ENCODE measurements at places on chromosomes 12 and 14.

- DNase-seq: no peak
Measured at GRCh38 chr12:102388469-102388868, 91.9 kb downstream of the IGF1 start.

DNA sequence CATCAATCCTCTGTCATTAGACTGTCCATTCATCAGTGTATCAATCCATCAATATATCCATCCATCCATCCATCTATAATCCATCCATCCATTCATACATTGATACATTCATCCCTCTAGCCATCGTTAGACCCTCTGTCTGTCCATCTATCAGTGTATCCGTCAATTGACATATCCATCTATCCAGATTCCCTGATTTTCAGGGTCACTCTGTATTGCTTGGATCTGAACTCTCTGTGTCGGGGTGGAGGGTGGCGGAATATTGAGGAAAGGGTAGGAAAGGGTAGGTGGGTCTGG lies 17.1 kb downstream of the SDSL start:
- DNase-seq: no peak

DNA sequence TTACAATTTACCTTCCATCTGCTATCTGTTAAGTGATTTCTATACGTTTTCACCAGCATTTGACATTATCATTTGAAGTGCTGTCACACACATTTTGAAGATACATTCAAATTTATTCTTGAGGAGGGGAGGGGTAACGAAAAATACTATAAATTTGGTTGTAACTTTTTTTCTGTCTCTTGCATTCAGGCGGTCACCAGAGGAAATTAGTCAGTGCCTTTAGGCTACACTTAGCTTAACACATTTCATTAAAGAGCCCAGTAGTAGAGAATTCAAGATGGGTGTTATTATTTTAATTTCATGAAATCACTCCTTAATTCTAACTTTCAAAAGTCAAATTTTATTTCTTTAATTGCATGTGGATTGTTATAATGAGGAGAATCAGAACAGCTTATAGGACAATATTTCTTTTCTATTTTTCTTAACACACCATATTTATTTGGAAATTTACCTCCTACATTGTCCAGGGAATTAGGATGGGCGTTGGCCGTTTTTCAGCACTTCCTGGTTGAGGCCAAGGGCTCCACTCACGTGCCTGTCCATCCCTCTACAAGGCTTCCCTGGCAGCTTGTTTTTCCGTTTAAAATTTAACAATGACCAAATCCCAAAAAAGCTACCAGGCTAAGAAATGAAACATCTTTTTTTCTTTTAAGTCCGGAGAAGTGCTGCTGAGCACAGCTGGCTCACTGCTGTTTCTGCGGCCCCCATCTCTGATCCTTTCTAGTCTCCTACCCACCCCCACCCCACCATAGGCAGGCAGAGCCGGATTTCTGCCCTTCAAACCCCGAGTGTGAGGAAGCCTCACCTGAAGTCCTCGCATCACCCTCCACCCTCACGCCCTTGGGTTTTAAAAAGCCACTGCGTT lies 1.1 kb upstream of the FAR2 start:
- no peak for DNase-seq

DNA sequence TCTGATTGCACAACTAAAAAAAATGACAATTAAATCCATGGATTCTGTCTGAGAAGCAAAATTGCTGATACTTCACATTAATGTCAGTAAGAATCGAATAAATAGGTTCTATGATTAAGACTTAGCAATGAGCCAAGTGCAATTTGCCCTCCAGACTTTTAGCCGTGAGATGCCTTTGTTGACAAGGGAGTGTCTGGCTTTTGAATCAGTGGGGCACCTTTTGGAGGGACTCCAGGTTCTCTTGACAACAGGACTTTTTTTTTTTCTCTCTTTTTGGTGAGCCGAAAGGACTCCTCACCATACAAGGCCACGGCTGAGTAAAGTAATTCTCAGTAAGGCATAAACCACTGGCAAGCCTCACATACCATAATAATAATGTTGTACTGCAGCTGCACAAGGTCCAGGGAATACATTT lies 4.7 kb upstream of the MDM1 start:
- no peak for DNase-seq

- DNase-seq: no peak
Measured at GRCh38 chr14:76848879-76849278, 22.7 kb downstream of the LRRC74A start.

GRCh38 chr12:25497021-25497420 lies 56.1 kb downstream of the LMNTD1 start:
- no peak for DNase-seq

DNA sequence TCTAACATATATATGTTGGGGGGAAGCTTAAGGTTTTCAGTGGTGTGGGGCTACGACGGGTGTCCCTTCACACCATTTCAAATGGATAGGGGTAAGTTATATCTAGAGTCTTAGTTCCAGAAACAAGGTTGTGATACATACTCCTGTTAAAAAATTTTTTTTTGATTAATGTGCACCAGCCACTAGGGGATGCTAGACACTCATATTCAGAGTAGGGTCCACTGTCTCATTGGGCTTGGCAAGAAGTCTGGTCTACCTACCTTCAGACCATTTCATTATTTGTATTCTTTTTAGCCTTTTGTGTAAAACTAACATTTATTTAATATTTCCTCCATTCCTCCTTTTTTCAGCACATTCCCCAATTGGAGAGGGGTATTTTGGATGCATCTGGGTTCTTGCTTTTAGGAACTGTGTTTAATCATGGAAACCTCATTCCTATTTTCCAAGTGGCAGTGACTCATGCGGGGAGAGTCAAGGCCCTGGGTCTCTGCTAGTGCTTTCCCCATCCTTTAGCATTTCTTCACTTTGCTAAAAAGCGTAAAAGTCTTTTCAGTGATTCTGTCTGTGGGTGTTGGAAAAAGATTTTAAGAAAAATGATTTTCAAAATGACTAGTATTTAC lies 33.4 kb downstream of the ANO4 start:
- DNase-seq: no peak

DNA sequence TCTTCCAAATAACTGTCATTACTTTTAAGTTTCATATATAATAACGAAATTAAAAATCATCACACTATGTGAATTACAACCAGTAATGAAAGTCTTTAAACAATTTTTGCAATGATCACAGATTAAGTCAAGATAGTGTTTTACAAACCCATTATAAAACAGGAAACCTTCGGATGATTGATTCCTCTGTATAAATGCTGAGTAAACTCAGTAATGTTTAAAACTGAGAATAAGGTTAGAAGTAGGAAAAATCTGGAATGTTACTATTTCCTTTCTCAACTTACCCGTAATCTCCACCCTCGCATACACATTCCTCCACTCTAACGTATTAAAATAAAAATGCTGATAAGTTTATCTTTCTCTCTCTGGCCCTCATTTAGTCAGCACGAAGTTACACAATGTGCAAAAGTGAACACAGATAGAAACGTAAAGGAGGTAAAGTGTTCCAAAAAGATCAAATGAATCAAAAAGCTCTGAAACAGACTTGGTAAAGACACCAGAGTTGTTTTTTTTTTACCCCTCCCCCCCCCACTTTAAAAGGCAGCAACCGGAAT lies 1.6 kb downstream of the ZFC3H1 start:
- DNase-seq: peak; percentile 20

DNA sequence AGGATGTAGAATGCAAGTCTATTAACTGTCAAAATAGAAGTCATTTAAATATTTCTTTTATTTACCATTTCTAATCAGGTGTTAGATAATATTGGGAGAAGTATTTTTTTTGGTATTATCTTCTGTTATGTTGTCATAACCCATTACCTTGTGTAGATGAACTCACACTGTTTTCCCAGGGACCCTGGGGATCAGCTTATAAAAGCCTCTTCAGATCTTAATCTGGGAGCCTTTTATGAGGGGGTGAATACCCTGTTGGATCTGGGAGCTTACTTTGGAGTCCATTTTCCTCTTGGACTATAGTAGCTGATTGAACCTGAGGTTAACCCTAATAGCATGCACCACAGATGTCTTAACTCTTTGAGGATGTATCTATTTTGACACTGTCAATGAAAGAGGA lies 176.3 kb upstream of the ATP2B1 start:
- no peak for DNase-seq

DNA sequence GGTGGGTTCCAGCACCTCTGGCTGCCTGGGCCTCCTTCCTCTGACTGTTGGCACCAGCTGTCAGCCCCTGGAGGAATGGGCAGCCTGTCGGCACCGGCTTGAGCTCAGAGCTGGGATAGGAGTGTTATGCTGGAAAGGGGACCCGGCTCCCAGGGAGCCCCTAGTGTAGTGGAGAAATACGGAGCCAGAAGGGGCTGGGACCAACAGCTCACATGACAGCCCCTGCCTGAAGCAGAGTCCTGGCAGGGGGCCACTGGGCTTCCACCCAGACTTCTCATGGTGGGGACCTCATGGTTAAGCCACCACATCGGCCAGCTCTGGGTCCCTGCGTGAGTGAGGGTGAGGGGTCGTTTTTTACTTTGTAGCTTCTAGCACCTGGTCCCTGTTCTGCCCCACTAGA lies 174.5 kb downstream of the TSPAN9 start:
- DNase-seq: no peak

GRCh38 chr14:65469903-65470302 lies 57.4 kb downstream of the FUT8 start:
- DNase-seq: no peak

DNA sequence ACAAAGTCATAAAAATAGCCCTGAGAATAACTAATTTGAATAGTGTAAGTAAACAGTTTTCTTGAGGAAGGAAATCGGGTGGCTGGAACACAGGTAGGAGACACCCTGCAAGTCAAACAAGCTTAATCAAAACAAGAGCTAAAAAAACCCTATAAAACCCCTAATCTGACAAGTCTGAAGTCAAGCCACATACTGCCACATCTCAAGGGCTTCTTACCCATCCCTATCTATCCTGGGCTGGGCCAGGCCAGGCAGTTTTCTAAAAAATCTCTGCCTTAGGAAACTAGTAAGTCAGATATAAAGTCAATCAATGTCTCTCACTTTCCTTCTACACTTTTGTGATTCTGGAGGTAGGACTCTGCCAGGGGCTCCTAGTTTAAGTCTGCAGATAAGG lies 15.3 kb downstream of the UBE2N start:
- no peak for DNase-seq

DNA sequence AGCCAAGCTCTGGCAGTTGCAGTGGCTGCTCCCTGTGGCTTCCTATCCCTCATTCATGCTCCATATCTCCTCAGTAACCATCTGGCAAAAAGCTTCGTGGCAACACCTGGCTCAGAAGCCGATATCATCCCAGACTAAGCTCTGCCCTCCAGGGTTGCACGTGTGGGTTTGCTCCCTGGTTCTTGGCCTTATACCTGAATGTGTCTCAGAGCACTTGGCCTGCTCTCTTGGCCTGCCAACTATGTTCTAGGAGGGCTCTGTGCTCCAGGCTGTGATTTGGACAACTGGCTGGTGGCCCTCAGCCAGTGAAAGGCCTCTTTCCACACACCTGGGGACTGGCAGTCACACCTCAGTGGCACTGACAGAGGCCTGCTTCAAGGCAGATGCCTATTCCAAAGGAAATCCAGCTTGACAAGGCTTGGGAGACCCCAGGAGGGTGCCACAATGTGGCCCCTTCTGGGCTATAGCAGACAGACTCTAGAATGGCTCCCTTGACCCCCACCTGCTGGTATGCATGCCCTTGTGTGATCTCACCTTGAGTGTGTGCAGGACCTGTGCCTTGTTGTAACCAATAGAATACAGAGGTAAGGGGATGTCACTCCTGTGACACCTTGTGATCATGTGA lies 10.5 kb downstream of the PLD4 start:
- DNase-seq: no peak

DNA sequence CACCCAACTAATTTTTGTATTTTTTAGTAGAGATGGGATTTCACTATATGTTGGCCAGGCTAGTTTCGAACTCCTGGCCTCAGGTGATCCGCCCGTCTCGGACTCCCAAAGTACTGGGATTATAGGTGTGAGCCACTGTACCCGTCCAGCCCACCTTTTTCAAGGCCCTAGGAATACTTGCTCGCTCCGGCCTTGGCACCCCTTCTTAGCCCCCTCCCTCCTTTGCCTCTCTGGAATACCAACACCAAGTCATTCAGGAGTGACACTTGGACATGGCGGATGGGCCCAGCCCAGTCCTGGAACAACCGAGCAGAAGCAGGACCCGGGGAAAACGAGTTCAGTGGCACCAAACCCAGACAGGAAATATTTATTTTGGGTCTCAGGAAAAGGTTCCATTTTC lies 29.1 kb downstream of the PLEKHG3 start:
- no peak for DNase-seq

DNA sequence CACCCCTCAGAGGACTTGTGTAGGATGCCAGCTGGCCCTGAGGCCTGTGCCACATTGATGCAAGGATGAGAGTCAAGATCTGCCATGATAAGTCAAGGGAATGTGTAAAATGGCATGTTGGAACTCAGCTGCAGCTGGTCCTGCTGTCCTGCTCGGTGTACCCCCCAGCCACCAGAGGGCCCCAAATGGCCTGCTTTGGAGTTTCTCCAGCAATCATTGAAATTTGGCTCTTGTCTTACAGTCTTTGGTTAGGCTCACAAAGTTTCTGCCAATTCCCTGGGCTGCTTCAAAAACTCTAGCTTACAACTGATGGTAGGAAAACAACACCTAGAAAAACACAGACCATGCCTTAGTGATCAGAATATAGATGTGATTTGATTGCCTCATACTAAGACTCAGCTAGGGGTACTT lies 76.8 kb downstream of the HSD17B6 start:
- no peak for DNase-seq

GRCh38 chr12:90299121-90299520 lies 590.5 kb upstream of the ATP2B1 start:
- no peak for DNase-seq

GRCh38 chr12:26771861-26772260 lies 61.1 kb downstream of the ITPR2 start:
- no peak for DNase-seq

GRCh38 chr14:39423793-39424192 lies 8.4 kb downstream of the FBXO33 start:
- DNase-seq: no peak

GRCh38 chr12:69115099-69115498 lies 124.3 kb upstream of the CPSF6 start:
- DNase-seq: no peak

- DNase-seq: no peak
Measured at GRCh38 chr12:113184098-113184899, 979 bp downstream of the DDX54 start.

GRCh38 chr14:51331486-51332367 lies 91.7 kb downstream of the TMX1 start:
- DNase-seq: no peak

GRCh38 chr14:72535485-72535884 lies 358.4 kb downstream of the DPF3 start:
- no peak for DNase-seq

GRCh38 chr14:54797556-54797955 lies 105.1 kb downstream of the GCH1 start:
- no peak for DNase-seq

GRCh38 chr14:31212893-31213292 lies 5.3 kb upstream of the HECTD1 start:
- no peak for DNase-seq

DNA sequence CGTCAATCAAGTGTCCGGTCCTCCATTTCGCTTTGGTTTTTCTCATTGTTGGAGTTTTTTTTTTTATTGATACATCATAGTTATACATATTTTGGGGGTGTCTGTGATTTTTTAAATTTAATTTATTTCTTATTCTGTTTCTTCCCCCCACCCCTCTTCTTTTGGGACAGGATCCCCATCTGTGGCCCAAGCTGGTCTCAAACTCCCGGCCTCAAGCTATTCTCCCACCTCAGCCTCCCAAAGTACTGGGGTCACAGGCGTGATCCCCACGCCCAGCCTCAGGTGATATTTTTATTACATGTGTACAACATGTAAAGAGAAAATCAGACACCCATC lies 51.3 kb upstream of the ZFP36L1 start:
- DNase-seq: no peak

GRCh38 chr14:78933948-78934524 lies 763.9 kb downstream of the NRXN3 start:
- DNase-seq: peak; percentile 12

All from AG09319 (cell line).